M059J (cell line): ENCODE measurements at places on chromosomes 11 and 22. TPM values are rescaled to one million over a fixed set of nuclear protein-coding genes. Genes with fewer than 3 reads are reported as not detected.

GRCh38 chr22:42343121-42343454 lies 72.6 kb upstream of the TCF20 start:
- DNase-seq: no peak

DNA sequence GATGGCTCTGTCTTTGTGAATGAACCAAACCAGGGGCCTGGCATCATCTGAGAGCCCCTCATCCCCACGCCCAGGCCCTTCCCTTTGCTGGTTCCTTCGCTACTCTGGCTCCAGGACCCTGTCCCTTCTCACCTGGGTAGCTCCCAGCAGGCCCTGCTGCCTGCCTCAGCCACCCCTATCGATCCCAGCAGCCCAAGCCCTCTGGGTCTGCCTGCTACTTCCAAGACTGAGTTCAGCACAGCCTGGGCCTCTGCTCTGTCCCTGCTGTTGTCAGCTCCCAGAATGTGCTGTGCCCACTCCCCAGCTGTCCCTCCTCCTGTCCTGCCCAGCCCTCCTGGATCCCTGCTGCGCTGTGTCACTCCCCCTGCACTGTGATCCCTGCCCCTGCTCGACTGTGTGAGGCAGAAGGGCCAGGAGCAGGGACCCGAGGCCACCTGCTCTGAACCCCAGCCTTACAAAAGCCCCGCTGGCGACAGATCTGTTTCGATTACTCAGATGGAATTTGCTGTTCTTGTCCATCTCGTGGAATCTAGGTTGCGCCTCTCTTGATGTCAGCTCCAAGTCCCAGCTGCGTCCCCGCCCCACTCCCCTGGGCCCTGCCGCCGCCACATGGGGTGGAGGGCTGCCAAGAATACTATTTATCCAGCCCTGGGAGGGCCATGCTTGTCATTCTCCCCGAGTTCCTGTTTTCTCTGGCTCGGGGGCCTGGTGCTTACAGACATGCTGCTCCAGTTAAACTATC lies 13.0 kb downstream of the MRPL21 start:
- DNase-seq: no peak

DNA sequence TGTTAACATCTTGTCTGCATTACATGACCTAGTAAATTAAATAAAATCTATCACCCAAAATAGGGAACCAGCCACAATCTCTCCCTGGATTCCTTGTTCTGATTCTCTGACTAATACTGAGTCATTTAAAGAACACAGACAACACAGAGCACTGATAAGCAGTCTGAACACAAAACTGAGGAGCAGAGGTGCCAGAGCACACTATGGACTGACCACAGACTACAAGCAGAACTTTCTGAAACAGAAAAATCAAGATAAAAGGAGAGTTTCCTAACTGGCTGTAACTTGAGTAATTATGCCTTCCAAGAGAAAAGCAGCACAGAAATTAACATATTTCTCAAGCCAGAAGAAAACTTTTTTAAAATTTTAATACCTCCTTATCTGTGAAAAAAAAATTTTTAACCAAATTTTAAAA lies 128.8 kb downstream of the SGSM3 start:
- peak; percentile 96 for DNase-seq

DNA sequence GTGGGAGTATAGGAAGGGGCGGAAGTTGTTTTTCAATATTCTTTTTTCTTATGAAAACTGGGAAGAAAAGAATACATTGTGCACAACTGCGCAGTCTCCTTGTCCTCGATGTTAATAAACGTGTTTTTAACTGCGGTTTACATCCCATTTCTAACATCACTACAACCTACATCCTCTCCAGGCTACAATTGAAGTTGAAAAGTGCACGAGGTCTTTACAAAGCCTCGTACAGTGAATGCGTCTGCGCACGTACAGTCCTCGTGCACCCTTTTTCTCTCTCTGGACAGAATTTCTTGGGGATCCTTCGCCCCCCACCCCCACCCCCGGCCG lies 102.4 kb downstream of the WT1 start:
- DNase-seq: no peak

DNA sequence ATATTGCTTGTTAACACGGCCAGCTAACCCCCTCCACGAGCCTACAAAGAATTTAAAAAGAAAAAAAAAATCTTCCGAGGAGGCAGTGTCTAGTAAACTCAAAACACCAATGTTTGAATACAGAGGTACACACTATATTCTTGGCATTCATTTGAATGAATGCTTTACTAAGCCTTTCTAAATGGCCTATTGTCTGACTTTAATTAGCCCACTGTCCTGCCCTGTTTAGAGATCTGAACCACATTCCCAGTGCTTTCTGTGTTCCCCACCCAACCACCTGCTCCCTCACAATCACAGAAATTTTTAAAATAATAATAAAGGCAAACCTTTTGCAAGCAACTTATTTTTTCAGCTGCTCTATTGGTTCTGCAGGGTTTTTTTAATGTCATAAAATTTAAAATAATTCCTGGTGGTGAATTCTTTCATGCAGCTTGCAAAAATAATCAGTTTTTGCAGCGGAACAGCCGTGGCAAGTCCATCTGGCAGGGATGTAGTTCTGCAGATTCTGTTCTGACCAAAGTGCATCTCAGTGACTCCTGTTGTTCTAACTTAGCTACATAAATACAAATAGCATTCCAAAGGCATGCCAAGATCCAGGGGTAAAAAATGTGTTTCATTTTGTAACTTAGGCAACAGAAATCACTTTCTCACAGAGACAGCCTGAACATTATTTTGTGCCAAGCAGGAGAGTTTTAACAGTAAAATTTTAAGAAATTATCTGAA lies 23.8 kb downstream of the POU2AF2 start:
- DNase-seq: no peak

GRCh38 chr11:1041149-1041467 lies 4.6 kb upstream of the MUC6 start:
- no peak for DNase-seq

- no peak for DNase-seq
Observed at GRCh38 chr11:130614591-130614990, 166.1 kb downstream of the ADAMTS15 start.

DNA sequence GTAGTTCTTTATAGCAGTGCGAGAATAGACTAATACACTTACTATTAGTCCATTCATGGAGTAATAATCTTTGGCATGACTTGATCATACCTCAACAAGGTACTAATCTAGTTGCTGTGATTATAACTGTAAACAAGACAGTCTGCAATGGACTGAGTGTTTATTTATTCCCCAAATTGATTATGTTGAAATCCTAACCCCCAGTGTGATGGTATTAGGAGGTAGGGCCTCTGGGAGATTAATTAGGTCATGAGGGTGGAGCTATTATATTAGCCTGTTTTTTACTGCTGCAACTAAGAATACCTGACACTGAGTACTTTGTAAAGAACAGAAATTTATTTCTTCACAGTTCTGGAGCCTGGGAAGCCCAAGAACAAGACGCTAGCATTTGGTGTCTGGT lies 30.9 kb upstream of the CSNK2A3 start:
- DNase-seq: no peak

- DNase-seq: peak; percentile 50
Observed at GRCh38 chr11:43419460-43419859, 60.7 kb downstream of the TTC17 start.

DNA sequence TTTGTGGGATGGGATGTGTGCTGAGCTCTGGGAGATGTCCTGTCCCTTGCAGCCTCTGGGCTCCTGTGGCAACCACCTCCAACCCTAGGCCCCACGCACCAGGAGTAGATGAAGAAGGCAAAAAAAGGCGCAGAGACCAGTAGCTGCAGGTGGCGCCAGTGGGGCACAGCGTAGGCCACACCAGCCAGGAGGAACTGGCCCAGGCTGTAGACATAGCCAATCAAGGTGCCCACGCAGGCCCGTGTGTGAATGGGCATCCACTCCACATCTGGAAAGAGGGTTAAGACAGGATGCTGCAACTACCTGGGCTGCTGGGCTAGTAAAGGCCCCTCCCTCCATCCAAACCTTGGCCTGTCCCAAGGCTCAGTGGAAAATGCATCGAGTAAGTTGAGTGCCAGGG lies 3.0 kb downstream of the SLC22A6 start:
- DNase-seq: no peak

DNA sequence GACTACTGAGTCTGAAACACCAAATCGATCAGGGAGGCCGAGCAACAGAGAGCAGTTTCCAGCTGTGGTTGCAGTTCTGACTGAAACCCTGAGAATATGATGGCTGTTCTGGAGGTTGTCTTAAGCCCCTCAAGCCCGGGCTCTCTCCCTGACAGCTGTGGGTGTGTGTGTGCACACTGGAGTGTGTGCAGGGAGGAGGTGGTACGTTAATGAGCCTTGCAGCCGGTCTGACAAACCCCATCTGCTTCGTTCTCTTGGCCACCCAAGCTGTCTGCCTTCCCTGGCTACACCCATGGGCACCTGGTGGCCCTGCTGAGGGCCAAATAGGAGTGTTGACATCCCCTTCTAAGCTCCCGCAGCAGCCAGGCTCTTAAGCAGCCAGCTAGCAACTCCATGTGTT lies 189.8 kb downstream of the KIRREL3 start:
- DNase-seq: no peak

- peak; percentile 25 for DNase-seq
Observed at GRCh38 chr22:32692371-32692770, 109.1 kb upstream of the TIMP3 start.

DNA sequence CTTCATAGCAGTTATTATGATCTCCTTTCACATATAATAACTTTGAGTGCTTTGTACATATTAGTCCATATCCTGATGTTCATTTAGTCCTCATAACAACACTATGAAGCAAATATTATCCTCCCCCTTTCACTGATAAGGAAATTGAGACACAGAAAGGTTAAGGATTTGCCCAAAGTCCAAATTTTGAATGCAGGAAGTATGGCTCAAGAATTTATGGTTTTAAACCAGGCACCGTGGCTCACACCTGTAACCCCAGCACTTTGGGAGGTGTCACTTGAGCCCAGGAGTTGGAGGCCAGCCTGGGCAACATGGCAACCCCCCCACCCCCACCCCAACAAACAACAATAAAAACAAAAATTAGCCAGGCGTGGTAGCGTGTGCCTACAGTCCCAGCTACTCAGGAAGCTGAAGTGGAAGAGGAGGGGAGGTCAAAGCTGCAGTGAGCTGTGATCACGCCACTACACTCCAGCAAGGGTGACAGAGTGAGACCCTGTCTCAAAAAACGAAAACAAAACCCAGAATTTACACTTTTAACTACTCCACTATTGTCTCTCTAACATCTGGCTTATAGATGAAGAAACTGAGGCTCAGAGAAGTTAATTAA lies 8.6 kb downstream of the CCDC34 start:
- DNase-seq: no peak

DNA sequence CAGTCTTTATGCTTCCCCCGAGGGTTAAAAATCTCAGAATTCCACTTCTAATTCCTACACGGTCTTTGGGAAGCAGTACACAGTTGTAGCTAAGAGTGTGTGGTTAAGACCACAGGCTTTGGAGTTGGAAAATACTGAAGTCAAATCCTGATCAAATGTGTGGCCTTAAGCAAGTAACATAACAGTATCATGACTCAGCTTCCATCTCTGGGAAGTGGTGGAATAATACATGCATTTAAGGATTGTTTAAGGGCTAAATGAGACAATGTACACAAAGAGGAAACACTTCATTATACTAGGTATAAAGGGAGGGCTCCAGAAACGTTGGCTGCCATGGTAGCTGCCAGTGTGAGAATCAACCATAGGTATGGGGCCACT lies 71.5 kb downstream of the FAT3 start:
- DNase-seq: peak; percentile 75

GRCh38 chr11:34586488-34587281 lies 34.2 kb upstream of the EHF start:
- DNase-seq: no peak

DNA sequence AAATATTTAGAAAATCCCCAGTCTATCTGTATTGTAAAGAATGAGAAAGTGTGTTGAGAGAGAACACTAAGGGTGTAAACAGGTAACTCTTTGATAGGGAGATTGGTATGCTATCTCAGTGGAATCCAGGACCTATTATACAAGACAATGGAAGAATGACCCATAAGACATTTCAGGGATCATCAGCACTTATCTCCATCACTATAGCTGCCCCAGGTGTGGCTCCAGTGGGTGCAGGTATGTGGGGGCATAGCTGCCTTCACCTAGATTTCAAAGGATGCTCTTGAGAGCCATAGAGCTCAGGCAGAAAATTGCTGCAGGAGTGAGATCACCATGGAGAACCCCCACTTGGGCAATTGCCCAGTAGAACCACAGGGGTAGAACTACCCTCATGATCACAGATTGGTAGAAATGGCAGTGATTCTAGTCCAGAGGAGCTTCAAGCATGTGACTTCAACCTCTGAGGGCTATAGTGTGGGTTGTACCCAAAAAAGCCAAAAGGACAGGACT lies 252.3 kb upstream of the TBCEL start:
- no peak for DNase-seq

- DNase-seq: no peak
Observed at GRCh38 chr11:1204381-1205101, 18.3 kb upstream of the MUC5B start.

GRCh38 chr11:126415128-126415527 lies 59.6 kb downstream of the ST3GAL4 start:
- no peak for DNase-seq

- DNase-seq: no peak
Observed at GRCh38 chr11:105324156-105324555, 184.6 kb upstream of the CARD18 start.

The DEPDC7 gene
- 36.3 and 39.6 TPM in 2 replicates for total RNA-seq

The MMP1 gene
- 75.7 and 80.6 TPM in 2 replicates for total RNA-seq

The CRYBB2 gene
- total RNA-seq: 0.30 TPM in 1 of 2 replicates, not detected in the other

The CD3E gene
- total RNA-seq: not detected in 2 replicates

The ETS1 gene
- 57.7 and 67.7 TPM in 2 replicates for total RNA-seq

The SYT12 gene
- 0.81 and 2.3 TPM in 2 replicates for total RNA-seq
